ENCODE measurements at places on chromosomes 5 and 9.

GRCh38 chr9:136336156-136336870, 9.0 kb downstream of the GPSM1 start:
- no peak for DNase-seq

DNA sequence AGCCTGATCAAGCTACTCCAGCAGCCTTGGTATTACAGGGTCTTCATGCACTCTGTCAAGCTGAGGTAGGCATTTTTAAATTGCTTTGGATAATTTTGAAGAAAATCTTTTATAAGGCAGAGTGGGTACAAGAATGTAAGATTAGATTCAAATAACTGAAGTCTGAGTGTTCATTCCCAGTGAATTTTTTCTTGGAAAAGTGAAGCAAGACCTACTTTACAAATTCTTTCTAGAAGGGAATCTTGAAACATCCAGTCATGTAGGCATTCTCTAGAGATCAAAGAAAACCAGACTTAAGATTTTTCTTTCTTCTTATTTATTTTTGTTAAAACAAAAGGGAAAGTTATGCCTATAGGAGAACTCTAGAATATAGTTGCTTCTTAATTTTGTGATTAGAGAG, 139.0 kb downstream of the FOCAD start:
- DNase-seq = no peak

GRCh38 chr5:81631124-81631523, 119.8 kb downstream of the SSBP2 start:
- DNase-seq = no peak

DNA sequence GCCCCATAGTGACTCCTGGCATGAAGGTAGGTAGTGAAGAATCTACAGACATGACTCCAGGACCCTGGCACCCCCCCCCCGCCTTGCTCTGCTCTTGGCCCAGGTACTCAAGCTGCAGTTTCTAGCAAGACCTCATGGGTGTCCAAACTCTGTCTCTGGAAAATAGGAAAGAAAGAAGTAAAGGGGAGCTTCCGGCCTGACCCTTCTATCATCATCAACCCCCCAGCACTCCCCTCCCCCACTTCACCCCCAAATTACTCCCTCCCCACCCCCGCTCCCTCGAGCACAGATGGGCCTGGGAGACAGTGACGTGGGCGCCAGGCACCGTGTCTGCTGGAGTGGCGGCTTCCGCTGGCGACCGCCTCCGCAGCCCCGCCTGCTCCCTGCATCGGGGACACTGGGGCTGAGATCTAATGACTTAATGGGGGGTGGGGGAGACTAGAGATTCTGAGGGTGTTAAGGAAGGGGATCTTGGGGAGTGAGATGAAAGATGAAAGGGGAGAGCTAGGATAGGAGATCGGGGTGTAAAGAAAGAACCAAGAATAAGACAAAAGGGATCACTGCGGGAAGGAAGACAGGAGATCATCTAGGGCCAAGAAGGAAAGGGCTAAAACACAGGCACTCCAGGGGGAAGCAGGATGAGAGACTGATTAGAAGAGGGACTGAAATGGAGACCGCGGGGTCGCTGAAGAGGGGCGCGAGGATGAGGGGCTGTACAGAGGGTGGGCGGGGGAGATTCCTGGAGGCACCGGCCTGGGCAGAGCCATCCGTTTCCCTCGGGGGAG, 1.1 kb upstream of the DNAJB5 start:
- no peak for DNase-seq

DNA sequence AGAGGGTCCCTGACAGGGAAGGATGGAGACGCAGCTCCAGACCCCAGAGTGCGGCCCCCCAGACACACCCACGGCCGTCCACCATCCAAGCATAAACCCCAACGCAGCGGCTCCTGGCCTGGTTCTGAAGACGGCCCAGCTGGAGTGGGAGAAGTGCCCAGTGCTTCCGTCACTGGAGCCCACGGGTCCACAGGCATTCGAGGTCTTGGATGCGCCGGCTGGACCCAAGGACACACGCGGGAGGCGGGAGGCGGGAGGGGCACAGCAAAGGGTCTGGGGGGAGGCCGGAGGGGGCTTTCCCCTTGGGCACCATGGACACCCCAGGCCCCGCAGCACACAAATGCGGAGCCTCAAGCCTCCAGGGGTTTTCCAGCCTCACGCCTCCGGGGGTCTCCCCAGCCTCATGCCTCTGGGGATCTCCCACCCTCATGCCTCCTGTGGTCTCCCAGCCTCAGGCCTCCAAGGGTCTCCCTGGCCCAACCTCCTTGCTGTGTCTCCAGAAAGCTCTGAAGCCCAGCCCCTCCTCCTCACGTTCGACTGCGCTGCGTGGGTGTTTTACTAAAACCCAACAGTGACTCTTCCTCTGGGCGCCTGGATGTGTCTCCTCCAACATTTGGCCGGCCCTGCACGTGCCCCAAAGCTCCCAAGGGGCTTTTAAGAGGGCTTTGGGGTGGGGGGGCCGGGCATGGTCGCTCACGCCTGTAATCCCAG, 15.2 kb downstream of the EXD3 start:
- DNase-seq = no peak

GRCh38 chr5:39249564-39250274, 30.4 kb upstream of the FYB1 start:
- no peak for DNase-seq

DNA sequence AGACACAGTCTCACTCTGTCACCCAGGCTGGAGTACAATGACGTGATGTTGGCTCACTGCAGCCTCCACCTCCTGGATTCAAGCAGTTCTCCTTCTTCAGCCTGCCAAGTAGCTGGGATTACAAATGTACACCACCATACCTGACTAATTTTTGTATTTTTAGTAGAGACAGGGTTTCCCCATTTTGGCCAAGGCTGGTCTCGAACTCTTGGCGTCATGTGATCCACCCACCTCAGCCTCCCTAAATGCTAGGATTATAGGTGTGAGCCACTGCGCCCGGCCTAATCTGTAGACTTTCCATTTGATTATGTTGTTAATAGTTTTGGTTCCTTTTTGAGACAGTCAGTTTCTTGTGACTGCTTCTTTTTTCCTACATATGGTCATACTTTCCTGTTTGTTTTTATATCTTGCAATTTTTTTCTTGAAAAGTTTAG, 31.0 kb downstream of the MTREX start:
- DNase-seq = no peak

GRCh38 chr9:114513055-114513958, 8.0 kb upstream of the WHRN start:
- DNase-seq = no peak

- no peak for DNase-seq
Measured at GRCh38 chr9:23379842-23380241, 446.2 kb downstream of the ELAVL2 start.

- DNase-seq = no peak
Measured at GRCh38 chr9:98852961-98853360, 45.5 kb downstream of the GALNT12 start.

- no peak for DNase-seq
Measured at GRCh38 chr5:71872311-71872864, 153.3 kb downstream of the CARTPT start.

DNA sequence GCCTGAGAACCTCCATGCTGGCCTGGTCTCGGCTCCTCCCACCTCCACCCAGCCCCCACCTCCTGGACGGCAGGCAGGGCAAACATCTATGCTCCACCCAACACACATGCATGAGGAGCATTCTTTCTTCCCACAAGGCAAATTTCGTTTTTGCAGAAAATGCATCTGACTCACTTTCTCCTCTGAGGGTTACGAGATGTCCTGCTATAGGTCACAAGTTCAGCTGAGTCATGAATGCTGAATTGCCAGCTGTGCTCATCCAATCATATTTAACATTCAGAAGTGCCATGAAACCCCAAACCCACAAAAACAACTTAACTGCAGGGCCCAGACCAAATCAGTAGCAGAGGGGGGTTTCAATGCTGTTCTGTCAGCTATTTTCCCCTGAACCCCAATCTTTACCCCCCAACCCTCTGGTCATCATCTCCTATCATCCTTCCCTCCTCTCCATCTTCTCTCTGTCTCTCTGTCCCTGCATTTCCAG, 39.0 kb upstream of the OSMR start:
- DNase-seq = no peak

DNA sequence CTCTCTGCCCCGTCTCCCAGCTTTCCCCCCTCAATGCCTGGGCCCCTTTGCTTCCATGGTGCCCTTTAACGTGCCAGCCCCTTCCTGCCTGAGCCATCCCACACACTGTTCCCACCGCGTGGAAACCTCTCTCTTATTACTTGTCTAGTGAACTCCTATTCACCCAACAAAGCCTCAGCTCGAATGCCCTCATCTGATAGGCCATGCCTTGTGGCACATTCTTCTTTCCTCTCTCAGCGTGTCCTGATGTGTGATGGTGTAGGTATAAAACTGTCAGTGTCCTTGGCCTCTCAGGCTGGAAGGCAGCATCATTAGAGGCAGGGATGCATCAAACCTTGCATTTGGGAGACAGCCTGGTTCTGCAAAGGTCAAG, 152.3 kb downstream of the OLFM1 start:
- no peak for DNase-seq

- no peak for DNase-seq
Measured at GRCh38 chr5:127066721-127067120, 6.6 kb downstream of the C5orf63 start.

GRCh38 chr9:21525174-21525573, 43.1 kb upstream of the IFNE start:
- no peak for DNase-seq

DNA sequence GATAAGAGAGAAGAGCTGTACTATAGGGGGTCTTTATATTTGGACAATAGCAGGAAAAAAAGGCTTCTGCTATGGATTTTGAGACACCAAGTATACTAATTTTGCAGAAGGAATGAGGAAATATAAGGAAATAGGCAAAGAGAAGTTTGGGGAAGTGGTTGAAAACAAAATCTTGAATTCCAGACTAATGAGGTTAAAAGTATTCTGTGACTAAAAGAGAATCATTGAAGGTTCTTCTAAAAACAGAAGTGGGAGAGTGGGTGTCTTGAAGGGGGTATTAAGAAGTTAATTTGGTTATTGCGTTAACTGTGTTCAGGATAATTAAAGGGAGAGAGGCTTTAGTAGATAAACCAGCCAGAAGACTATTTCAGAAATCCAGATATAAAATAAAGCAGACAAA, 148.7 kb downstream of the RFK start:
- no peak for DNase-seq

DNA sequence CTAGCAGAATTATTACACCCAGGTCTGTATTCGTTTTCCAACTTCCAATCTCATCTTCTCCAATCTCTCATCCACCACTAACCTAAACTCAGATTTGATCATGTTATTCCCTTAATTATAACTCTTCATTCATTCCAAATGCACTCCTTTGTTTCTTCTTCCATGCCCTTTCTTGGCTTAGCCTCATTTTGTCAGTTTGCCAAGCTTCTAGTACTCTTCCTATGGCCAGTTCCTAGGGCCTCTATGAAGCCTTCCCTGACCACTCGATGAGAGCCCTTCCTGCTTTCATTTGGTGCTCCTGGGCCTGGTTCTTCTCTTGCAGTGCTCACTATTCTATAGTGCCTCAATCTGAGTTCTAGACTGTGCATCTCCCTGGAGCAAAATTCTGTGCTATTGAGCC, 5.8 kb downstream of the FAM219A start:
- DNase-seq = no peak

- no peak for DNase-seq
Measured at GRCh38 chr5:120806202-120806601, 342.1 kb downstream of the PRR16 start.

DNA sequence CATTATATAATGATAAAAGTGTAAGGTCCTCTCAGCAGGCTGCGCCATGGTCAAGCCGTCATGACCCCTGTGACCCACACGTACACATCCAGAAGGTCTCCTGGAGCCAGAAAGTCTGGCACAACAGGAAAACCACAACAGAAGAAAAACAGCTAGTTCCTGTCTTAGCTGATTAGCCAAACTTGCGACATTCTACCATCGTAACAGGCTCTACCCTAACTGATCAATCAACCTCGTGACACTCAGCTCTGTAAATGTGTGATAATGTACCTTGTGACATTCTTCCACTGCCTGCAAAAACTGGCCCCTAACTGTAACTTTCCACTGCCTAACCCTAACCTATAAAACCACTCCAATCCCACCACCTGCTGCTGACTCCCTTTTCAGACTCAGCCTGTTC, 316.4 kb upstream of the TUSC1 start:
- DNase-seq = no peak

DNA sequence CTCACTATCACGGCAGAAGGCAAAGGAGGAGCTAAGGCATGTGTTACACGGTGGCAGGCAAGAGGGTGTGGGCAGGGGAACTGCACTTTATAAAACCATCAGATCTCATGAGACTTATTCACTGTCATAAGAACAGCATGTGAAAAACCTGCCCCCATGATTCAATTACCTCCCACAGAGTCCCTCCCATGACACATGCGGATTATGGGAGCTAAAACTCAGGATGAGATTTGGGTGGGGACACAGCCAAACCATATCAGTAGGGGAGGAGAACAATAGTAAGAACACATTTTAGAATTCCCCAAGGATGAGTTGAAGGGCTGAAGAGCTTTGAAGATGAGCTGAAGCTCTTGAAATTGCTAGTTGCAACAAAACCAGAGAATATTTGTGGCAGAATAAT, 287.9 kb downstream of the SMARCA2 start:
- no peak for DNase-seq

- no peak for DNase-seq
Measured at GRCh38 chr9:17994695-17995425, 416.0 kb downstream of the SH3GL2 start.

- DNase-seq = no peak
Measured at GRCh38 chr9:8095672-8096086, 296.1 kb upstream of the DMAC1 start.

DNA sequence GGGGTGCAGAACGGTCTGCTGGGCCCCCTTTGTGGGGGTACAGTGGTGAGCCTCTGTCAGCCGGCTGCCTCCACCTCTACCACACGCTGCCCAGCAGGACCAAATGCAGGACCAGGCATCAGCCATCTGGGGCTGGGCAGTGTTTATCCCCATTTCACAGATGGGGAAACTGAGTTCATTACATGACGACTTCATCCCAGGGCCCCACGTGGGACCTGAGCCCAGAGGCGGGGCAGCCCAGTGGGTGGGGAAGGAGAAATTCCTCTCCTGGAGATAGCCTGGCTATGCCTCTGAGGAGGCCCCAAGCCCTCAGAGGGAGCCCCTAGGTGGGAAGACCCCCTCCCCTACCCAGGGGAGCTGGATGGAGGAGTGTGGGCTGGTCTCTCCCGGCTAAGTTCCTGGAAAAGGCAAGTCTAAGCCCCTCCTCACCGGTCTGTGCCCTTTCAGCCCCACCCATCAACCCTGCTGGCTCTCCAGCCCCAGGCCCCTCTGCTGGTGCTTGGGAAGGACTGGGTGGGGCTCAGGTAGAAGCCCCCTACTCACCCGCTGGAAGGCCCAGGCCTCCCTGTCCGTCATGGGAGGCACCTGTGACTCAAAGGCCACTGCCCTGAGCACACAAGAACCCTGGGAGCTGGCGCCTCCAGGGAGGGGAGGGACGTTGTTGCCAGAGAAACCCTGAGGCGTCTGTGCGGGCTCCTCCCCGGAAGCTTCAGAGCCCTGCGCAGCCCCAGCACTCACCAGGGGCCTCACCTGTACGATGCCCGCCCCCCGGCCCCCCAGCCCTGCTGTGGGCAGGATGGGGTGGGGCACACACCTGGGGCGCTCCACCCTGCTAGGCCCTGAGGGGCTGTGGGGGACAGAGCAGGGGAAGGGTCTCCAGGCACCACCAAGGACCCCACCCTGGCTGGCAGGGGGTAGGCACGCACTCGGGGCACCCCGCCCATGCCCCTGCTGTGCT, 7.4 kb upstream of the CCDC187 start:
- no peak for DNase-seq

GRCh38 chr5:68875351-68875750, 218.5 kb upstream of the SLC30A5 start:
- no peak for DNase-seq

Measured in liver (tissue), 10 donors.